Fibroblast of skin of back (primary cell): ENCODE measurements at places on chromosomes 6 and 20.
A peak's percentile ranks its signal among the peaks of the same experiment; 100 is the strongest.

DNA sequence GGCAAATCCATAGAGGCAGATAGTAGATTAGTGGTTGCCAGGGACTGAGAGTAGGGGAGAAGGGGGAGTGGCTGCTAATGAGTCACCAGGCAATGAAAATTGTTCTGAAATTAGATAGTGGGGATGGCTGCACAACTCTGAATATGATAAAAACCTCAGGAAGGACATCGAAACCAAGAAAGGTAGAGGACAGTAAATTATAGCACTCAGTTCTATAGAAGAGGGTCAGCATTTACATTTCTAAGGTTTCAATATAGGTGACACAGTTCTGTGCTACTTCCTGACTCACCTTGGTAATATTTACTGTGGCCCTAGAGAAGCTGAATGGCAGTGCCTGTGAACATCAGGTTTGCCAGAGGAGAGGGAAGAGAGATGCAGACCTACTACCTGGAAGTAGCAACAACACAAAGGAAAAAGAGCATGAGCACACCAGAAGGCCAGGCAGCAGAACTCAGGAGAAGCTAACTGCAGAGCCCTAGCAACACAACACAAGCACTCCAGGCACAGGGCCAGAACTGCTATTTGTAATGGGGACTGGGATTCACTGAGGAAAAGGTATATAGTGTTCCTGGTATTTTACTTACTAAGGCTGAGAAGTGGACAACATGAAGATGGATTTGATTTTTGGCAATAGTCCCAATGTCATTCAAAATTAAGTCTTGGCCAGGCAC, 75.9 kb downstream of the PLCG1 start:
- peak; percentile 40 for DNase-seq

- peak; percentile 52 for DNase-seq
Measured at GRCh38 chr6:56862415-56863175, 92.3 kb upstream of the BEND6 start.

DNA sequence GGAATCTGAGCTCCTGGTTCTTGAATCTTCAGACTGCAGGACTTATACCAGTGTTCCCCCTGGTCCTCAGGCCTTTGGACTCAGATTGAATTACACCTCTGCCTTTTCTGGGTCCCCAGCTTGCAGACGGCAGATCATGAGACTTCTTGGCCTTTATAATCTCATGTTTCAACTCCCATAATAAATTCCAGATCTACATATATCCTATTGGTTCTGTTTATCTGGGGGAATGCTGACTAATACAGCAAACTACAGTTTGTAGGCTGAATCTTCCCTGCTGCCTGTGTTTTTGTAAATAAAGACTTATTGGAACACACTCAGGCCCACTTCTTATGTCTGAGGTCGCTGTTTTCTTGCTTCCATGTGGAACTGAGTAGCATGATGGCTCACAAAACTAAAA, 184.7 kb downstream of the HDGFL1 start:
- peak; percentile 42 for DNase-seq

GRCh38 chr6:12097791-12098190, 85.7 kb downstream of the HIVEP1 start:
- DNase-seq, result peak; percentile 31

DNA sequence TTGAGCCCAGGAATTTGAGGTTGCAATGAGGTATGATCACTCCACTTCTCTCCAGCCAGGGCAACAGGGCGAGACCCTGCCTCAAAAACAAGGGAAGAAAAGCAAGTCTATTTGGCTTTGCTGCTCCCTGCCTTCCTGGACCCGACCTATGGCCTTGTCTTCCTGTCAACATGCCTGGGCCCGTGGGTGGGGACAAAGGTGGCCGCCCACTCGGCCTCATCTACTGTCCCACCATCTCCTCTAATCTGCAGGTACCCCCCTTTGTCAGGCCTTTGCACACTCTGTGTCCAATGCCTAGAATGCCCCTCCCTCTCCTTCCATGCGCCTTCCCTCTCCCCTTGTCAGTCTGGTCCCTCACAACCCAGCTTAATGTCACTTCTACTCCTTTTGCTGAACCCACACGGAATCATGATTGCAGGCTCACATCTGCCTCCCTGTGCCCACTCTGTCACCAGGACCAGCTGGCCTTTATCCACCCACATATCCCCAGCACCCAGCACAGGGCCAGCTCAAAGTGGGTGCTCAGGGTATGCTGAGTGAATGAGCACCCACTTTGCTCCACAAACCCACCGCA, 40.3 kb downstream of the MDFI start:
- no peak for DNase-seq

GRCh38 chr20:31747640-31748039, 8.6 kb downstream of the TPX2 start:
- no peak for DNase-seq

DNA sequence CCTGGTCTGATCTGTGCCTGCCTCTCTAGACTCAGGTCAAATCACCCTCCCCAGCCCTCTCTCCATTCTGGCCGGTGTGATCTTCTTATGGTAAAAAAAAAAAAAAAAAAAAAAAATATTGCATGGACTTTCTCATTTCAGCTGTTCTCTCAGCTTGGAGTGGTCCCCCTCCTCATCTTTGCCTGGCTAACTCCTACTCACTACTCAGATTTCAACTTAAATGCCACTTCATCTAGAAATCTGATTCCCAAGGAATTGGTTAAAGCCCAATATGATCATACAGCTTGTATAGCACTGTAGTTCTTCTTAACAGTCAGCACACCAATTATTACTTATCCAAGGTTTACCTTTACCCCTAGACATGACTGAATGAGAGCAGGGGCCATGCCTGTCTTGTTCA, 105.9 kb upstream of the CARMIL1 start:
- DNase-seq, result no peak

DNA sequence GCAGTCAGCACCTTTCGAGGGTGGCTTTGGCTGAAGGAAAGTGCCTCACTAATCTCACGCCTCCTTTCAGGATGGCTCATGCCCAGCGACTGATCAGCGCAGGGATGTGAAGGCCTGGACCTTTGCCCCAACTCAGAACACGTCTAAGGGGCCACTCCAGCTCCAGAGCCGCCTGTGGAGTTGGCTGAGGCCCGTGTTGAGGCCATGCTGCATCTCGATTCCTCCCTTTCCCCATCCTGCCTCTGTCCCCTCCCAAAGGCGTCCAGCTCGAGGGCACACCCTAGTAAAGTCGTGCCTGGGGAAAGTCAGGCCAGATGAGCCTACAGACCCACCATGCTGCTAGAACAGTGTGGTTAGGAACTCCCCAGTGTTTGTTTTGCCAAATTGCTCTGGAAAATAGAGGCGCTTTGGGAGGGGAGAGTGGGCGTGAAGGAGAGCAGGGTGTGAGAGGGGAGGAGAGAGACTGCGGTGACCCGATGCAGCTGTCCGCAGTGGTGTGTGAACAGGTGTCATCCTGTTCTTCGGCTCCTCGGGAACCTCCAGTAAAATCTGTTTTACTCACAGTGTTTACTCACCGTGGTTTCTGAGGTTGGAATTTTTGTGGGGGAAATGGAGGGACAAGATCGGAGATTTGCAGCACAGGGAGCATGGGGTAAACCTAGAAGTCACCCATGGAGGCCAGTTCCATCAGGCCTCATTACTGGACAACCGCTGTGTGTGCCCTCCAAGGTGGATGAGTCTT, 85.0 kb upstream of the PMEPA1 start:
- DNase-seq, result peak; percentile 48

DNA sequence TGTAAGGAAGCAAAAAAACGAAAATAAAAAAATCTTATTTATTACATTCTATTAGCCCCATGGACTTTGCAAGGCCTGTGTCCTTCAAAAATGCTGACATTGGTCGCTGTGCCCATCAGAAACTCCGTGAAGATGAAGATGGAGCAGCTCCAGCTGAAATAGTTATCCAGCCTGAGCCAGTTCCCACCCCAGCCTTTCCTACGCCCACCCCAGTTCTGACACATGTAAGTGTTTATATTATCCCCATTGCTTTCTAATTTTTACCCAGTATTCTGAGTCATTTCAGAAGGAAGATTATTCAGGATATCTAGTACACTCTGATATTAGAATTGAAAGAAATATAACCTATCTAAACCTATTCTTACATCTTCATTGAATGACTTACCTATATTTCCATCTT, 217.7 kb downstream of the ARHGAP18 start:
- no peak for DNase-seq

GRCh38 chr6:7080311-7080710, 27.4 kb upstream of the RREB1 start:
- DNase-seq, result no peak

DNA sequence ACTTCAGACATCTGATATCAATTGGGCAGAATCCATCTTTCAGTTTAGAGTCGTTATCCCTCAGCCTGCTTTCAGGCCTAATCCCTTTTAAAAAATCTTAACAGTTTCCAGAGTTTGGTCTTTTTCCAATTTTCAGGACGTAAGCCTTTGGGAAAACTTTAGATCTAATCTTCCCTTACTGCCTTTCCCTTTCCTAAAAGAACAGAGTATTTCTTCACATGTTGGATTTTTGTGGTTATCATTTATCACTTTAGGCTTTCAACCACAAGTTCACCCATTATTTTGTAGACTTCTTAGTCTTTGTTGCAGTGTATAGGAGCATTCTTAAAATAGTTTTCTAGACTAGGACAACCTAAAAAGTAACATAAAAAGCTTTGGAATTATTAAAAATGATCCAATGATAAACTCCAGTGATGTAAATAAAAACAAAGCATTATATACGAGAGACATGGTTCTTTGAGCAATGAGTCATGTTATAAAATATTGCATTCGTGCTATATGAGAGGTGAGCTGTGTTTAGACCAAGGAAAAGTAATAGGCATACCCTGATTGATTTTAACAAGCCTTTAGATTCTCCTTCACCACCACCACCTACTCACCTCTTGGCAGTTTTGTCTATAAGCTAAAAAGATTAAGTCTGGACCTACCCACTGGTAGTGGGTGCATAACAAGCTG, 90.4 kb upstream of the MCHR2 start:
- DNase-seq, result peak; percentile 40

DNA sequence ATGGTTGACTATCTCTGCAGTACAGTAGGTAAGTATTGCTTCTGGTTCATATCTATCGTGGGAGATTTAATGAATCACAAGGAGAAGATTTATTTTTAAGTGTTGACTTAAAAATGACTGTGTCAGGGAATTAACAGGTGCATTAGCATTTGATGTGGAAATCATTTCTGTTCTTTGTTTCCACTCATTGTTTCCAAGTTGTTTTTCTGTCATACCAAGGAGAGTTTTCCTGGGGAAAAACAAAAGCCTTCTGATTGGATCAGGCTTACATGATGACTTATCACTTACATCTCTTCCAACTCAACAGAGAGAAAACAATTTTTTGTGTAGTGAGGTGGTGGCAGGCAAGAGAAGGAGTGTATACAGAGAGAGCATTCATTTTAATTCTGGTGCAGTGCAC, 686.4 kb downstream of the HTR1B start:
- no peak for DNase-seq

GRCh38 chr6:21082091-21082490, 511.5 kb upstream of the SOX4 start:
- no peak for DNase-seq

DNA sequence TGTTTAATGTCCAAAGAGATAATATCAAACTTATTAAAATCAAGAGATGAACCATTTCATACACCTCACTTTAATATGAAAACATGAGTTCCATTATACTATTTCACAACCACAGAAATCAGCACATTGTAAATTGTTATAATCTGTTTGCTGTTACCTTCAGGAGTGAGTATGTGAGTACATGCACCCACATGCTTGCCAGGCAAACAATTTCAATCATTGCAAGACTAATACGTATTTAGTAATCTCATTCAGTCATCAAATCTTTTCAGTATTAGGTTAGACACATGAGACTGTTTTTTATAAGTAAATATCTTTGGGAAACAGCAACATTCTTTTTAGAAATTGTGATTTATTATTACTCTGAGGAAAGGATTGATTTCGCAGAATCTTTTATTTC, 9.3 kb upstream of the EPM2A start:
- no peak for DNase-seq

DNA sequence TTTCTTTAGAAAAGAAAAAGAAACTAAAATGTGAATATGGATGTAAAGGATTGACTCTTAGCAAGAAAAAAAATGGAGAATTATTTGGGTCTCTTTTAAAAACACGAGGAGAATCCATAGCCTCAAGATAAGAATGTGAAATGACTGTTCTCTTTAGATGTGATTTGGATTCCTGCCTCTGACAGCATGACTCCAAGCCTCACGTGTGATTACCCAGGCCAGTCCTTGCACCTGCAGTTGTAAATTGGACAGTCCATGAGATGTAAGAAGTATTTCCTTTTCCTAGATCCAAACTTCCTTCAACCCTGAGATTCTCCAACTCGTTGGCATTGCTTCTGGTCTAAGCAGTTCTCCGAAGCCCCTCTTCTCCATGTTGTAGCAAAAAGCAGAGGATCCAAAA, 31.9 kb downstream of the SLC2A12 start:
- no peak for DNase-seq

- DNase-seq, result peak; percentile 47
Measured at GRCh38 chr6:111764238-111765175, 108.7 kb downstream of the FYN start.

DNA sequence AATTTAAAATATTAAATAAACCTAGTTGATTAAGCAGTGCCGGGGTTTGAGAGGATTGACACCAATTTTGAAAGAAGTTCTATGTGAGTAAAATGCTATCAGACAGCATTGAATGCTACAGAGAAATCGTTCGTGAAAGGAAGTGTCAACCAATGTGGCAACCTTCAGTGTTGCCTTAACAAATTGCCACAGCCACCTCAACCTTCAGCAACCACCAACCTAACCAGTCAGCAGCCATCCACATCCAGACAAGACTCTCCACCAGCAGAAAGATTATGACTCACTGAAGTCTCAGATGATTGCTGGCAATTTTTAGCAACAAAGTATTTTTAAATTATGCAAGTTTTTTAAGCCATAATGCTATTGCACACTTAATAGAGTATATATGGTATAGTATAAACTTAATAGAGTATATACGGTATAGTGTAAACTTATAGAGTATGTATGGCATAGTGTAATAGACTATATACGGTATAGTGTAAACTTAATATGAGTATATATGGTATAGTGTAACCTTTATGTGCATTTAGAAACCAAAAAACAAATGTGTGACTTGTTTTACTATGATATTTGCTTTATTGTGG, 65.3 kb upstream of the ID4 start:
- DNase-seq, result peak; percentile 76

- DNase-seq, result no peak
Measured at GRCh38 chr6:41326092-41326491, 9.3 kb upstream of the NCR2 start.

DNA sequence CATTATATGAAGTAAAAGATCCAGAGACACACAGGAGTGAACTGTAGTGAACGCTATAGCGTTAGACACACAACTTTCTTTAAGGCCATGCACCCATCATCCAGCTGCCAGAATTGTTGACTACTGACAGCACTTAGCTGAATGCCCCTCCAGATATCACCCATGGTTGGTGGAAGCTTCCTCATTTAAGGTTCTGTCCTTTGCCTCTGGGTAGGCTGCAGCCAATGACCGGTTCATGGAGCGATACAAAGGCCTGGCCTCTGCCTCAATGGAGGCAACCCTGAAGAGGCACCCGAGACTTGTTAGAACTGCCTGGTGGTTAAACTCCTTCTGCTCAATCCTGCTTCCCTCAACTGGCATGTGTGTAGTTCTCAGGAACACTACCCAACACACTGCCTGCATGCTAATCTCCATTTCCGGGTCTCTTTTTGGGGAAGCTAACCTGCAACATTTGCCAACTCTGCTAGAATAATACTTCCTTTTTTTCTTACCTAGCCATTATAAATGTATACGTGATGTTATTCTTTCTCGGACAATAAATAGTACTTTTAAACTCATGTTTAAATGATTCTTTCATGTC, 49.8 kb upstream of the THEMIS start:
- DNase-seq, result no peak
